DMS 273 treated with DMSO at 0.1 percent for 48 hours (cell line): ENCODE measurements at places on chromosomes 16 and 17.

DNA sequence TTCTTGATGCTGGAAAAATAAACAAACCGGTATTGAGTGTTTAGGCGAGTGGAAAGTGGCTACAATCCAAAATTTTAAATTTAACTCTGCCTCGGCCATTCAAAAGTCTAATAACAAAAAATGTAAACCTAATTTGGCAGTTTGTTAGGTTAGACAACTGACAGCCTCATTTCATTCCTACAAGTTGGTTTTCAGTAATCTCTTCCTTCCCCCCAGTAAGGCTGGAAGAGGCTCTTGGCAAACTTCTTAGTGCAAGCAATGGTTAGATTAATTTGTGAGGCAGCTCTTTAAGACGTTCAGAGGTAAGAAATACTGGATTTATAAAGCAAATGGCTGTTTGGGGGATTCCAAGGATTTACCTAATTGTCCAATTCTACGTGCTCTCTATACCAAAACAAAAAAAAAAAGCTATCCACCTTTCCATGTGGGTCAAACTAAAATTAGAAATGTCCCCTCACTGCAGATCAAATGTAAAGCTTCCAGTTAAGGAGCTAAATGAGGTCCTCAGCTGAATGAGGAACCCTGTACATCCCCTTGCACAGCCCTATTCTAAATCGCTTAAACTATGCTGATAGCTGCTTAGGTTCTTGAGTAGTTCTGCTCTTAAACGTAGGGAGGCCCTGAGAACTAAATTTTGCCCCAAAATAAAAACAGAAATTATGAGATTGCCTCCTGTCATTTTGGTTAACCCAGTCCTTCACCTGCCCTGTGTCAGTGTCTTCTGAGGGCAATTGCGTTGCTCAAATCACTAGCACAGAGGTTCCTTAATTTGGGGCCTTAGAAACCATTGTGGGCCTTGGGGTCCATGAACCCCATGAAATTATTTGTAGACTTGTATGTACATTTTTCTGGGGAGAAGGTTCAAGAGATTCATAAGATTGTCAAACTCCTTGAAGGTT lies 2.9 kb downstream of the HEXIM1 start:
- no peak for DNase-seq

GRCh38 chr17:60386147-60387058 lies 5.5 kb downstream of the USP32 start:
- DNase-seq: no peak

- no peak for DNase-seq
Observed at GRCh38 chr16:80993307-80993706, 13.4 kb downstream of the CMC2 start.

- DNase-seq: no peak
Observed at GRCh38 chr16:51577621-51578303, 426.7 kb upstream of the SALL1 start.

GRCh38 chr17:19237389-19238166 lies 412 bp downstream of the EPN2 start:
- no peak for DNase-seq

GRCh38 chr17:57941384-57942370 lies 13.5 kb downstream of the CUEDC1 start:
- no peak for DNase-seq

- DNase-seq: no peak
Observed at GRCh38 chr17:13601322-13601775, 380 bp downstream of the HS3ST3A1 start.

DNA sequence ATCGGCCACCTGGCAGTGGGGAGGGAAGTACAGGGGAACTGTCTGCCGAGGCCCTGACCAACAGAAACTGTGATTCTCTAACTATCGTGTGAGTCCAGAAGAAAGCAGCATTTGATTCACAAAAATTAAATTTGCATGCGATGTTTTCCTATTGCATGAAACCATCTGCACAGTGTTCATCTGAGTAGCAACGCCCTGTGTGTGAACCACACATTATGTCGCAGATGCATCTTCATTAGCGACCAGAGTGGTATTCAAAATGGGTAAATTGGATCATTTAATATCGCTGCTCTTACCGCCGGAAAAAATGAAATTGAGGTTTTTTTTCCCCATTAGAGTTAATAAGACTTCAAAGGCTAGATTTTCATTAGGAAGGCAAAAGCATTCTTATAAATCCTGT lies 260.6 kb downstream of the ABCC12 start:
- no peak for DNase-seq

- no peak for DNase-seq
Observed at GRCh38 chr16:30406795-30407101, 658 bp upstream of the ZNF771 start.

- DNase-seq: no peak
Observed at GRCh38 chr16:49832177-49832576, 23.7 kb downstream of the ZNF423 start.

DNA sequence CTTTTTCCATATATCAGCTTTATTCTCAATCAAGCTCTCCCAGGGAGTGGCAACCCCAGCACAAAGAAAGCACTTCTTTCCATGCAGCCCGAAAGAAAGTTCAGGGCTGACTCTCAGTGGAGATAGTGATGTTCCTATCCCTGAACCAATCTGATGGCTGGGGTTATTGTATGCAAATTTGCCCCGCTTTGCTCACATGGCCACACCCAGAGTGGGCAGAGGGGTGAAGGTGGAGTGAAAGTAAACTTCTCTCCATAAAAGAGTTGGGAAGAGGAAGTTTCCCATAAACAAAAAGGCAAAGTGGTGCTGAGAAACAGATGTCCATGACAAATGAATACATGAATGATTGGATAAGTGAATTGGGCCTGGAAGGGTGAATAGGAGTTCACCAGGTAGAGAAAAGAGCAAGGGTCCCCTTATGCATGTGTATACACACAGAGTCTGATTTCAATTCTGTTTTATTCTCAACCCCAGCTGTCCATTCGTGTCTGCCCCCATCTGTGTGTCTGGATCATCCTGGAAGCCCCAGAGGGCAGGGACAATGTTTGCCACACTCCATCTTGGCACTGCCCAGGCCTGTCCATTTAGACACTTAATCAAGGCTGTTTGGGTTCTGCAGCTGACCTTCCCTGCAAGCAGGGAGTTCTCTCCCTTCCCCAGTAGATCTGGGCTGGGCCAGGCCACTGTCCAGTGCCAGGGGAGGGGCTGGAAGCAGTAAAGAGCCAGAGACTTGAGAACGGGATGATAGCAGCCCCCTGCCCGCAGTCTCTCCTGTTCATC lies 14.1 kb upstream of the NGFR start:
- DNase-seq: no peak

DNA sequence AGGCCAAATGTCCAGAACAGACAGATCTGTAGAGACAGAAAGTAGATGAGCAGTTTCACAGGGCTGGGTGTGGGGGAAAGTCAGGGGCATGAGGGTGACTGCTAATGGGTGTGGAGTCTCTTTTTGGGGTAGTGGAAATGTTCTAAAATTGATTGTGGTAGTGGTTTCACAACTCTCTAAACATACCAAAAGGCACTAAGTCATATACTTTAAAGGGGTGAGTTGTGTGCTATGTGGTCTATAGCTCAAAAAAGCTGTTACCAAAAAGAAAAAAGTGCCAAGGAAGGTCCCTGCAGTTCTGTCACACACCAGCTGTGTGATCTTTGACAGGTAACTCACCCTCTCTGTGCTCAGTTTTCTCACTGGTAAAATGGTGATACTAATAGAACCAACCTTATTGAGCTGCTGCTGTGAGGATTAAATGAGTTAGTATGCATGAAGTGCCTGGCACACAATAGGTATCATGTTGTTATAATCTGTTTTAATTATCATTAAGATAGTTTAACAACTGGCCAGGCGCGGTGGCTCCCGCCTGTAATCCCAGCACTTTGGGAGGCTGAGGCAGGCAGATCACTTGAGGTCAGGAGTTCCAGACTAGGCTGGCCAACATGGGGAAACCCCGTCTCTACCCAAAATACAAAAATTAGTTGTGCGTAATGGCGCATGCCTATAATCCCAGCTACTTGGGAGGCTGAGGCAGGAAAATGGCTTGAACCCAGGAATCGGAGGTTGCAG lies 10.3 kb downstream of the ITGAX start:
- no peak for DNase-seq

DNA sequence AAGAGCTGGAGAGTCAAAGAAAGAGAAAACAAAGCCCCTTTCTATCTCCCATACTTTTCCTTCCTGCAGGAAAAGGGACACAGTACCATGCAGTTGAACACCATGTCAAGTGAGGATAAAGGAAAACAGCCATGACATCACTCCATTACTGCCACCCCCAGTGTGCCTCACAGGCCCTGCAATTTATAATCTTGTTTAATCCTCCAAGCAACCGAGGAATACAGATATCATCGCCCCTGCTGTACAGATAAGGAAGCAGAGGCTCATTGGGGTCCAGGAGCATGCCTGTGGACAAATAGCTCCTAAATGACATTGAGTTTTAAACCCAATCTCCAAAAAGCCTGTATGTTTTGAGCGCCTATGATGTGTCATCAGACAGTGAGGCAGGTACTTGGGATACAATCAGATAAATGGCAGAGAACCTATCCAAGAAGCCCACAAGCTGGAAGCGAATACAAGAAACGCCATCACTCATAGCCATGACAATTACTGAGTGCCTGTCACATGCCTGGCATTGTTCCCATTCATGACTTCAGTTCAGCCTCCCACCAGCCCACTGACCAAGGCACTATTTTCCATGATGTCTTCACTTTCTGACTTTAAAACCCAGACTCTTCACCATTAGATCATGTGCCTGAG lies 45.5 kb downstream of the CPPED1 start:
- DNase-seq: no peak

GRCh38 chr17:57782062-57782490 lies 37.0 kb upstream of the CCDC182 start:
- DNase-seq: no peak

DNA sequence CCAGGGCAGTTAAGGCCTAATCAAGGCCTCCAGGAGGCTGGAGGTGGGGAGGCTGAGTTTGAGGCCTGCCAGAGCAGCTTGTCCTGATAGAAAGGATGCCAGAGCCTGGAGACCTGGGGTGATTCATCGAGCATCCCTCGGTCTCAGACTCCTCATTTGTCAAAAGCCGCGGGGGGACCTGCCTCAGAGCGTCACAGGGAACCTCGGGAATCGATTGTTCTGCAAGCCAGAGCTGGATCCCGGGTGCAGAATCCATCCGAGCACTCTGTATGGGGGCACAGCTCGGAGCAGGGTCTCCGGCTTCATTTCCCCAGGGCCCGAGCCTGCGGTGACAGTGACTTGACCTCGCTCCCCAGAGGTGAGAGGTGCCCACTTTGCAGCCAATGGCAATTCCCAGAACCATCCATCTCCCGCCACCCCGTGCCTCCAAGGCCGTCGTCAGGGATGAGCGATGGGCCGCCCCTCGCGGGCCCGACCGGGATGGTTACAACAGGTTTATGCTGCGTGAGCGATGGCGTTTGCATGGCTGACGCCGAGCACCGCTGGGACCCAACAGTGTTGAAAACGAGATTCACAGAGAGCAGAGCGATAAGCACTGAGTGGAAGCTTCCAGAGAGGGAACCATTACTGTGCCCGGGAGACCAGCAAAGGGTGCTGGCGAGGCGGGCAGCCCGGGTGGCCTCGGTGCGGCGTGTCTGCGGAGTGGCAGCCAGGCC lies 117.1 kb upstream of the GSE1 start:
- no peak for DNase-seq

DNA sequence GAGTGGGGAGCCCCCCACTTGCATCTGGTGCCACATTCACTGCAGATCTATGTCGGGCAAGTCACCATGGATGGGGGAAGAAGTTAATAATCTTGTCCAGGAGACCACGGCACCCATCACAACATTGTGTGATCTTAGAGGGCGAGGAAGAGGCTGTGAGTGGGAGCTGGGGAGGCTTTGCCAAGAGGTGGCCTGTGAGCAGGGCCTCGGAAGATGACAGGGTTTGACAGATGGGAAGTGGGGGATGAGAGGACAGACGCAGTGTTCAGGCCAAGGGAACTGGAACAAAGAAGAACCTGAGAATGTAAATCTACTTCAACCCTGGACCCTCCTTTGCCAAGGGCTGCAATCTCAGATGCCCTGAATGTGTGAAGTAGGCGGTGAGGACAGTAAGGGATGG lies 12.4 kb downstream of the ACE start:
- DNase-seq: no peak

GRCh38 chr16:79690159-79690558 lies 89.6 kb upstream of the MAF start:
- no peak for DNase-seq

- DNase-seq: no peak
Observed at GRCh38 chr17:3730881-3731429, 7.3 kb downstream of the HASPIN start.

GRCh38 chr16:72590151-72590937 lies 418.4 kb upstream of the PMFBP1 start:
- no peak for DNase-seq

DNA sequence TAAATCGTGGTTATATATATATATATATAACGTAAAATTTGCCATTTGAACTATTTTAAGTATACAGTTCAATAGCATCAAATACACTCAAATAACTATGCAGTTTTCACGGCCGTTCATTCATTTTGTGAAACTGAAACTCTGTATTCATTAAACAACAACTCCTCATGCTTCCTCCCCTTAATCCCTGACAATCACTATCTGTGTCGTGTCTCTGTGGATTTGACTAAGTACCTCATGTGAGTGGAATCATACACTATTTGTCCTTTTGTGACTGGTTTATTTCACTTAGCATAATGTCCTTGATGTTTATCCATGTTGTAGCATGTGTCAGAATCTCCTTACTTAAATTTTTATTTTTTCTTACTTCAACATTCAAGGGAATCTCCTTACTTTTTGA lies 2.8 kb downstream of the CCL23 start:
- DNase-seq: no peak

GRCh38 chr16:57914244-57915173 lies 56.4 kb downstream of the CNGB1 start:
- DNase-seq: no peak

DNA sequence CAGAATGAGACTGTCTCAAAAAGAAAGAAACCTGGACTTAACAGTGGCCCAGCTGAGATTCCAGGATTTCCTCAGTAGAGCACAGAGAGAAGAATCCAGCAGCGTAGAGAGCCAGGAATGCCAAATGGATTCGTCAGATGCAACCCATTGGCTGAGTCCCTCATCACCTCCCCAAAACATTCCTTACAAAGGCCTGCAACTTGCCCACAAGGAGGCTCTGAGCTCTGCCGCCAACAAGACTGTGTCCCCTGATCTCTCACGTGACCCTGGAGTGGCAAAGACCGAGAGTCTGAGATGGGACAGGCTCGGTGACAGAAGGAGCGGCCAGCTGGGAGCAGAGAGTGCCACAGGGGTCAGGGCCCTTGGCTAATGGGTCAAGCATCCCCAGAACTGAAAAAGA lies 6.9 kb upstream of the CHMP6 start:
- no peak for DNase-seq

GRCh38 chr17:42282478-42283080 lies 5.7 kb upstream of the STAT5A start:
- DNase-seq: no peak

- no peak for DNase-seq
Observed at GRCh38 chr17:78032166-78032565, 73.7 kb downstream of the TNRC6C start.
